ENCODE measurements at places on chromosomes 2 and 18. TPM values are rescaled to one million over a fixed set of nuclear protein-coding genes. Genes with fewer than 3 reads are reported as not detected.

GRCh38 chr18:51091270-51091669 is 61.3 kb downstream of the SMAD4 start:
- DNase-seq: no peak

- no peak for DNase-seq
Measured at GRCh38 chr18:54528942-54529376, 62.1 kb upstream of the DYNAP start.

GRCh38 chr2:23498943-23499342 is 114.0 kb downstream of the KLHL29 start:
- no peak for DNase-seq

The DCC gene
- 0.03 TPM for polyA plus RNA-seq

GRCh38 chr2:172722481-172722880 is 13.2 kb upstream of the RAPGEF4 start:
- DNase-seq: no peak

DNA sequence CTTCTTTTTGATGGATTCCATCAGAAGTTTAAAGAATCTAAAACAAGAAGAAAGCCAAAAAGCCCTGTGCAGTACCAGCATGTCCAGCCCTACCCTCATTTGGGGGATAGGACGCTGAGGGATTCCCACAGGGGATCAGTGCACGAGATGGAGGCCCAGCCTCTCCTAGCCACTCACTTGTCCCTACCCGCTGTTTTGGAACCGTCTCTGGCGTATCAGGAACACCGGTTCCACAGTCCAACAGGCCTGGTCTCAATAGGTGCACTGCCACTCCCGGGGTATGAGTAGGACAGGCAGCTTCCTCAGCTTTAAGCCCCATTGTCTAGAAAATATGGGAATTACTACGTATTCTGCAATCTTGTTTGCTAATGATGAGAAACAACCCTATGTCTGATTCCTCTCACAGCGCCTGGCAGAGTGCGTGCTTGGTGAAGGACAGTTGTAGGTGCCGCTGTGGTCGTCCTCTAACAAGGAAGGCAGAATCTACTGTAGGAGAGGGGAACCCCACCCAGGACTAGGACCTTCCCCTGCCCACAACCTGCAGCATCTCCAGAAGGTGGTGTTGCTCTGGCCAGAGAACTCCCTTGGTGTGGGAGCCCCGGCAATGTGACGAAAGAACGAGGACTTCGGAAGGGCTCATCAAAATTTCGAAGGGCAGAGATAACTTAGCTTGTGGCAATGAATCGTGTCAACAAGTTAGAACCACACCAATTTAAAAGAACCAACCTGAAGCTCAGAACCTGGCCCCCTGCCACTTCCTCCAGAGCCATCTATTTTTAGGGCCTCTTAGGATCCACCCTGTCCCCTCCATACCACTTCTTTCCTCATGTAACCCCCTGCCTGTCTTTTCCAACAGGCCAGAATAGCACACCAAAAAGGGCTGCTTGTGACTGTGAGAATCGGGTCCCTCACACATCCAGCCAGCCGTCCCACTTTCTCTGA is 71.7 kb downstream of the POLR1A start:
- DNase-seq: no peak

The ANKRD53 gene
- 0.46 TPM for polyA plus RNA-seq

- no peak for DNase-seq
Measured at GRCh38 chr2:210528716-210529115, 27.7 kb upstream of the CPS1 start.

DNA sequence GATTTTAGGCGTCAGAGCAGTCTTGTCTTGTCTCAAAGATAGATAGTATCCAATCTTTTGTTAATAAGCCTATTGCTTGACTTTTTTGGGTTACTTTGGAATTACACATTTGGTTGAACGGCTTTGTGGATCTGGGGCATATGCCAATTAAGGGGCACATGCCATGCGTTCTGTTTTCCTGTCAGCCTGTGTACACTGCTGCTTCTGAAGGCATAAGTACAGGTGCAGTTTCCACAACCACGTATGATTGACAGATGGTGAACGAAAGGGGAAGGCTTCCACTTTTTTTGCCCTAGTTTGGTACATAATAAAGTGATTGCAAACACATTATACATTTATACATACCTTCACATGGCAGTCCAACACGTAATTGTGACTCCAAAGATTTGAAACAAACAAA is 102.3 kb downstream of the RAPH1 start:
- no peak for DNase-seq

The PLEKHH2 gene
- 0.51 TPM for polyA plus RNA-seq

Data from liver (tissue), 10 donors.